ENCODE measurements at places on chromosomes 13 and 19.

DNA sequence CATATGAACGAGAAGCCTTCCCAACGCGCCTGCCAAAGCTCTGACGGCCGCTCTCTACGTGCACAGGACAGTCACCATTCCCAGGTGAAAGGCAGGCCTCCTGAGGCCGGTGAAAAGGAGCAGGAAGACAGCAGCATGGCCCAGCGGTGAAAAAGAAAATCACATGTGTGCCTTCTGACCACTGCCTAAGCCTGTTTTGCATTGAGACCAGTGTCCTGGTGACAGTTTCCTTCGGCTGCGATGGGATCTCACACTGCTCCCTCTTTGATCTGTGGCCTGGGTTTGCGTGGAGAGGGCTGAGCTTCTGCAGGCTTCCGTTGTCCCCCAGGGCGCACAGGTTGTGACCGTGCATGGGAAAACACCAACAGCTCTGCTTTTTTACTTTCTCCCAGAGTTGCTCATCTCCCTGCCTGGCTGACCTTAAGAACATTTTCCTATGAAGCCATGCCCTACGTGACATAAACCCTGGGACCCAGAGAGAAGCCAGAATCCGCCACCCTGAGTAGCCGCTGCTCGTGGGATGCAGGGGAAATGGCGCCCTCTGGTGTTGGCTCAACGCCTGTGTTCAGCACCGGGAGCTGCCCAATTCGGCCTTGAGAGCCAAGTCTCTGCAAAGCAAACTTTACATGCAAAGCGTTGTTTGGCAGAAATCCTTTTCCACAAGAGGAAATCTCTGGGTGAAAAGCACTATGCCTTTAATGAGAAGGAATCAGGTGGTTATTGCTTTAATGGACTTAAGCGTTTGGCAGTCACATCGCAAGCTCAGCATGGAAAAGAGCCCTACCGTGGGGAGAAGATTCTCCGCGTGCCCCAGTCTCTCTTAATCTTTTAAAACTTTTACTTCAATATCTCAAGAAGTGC lies 112.2 kb upstream of the GPR12 start:
- DNase-seq, result peak; percentile 29

DNA sequence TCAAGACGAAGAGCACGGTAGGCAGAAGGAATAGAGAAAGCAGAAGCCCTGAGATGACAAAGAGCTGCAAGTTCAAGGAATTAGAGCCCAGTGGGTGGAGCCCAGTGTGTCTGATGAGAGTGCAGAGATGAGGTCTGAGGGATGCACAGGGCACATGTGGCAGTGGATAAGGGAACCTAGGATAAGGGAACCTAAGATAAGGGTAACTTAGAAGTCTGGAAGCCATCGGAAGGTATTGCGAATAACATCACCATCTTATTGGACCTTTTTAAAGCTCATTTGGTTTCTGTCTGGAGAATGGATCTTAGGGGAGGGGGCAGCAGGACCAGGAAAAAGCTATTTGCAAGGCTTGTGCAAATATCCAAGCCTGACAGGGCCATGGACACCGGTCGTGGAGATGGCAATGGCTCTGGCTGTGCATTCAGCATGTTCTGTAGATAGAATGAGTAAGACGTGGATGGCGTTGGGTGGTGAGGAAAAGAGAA lies 1.3 kb downstream of the FPR3 start:
- DNase-seq, result no peak

DNA sequence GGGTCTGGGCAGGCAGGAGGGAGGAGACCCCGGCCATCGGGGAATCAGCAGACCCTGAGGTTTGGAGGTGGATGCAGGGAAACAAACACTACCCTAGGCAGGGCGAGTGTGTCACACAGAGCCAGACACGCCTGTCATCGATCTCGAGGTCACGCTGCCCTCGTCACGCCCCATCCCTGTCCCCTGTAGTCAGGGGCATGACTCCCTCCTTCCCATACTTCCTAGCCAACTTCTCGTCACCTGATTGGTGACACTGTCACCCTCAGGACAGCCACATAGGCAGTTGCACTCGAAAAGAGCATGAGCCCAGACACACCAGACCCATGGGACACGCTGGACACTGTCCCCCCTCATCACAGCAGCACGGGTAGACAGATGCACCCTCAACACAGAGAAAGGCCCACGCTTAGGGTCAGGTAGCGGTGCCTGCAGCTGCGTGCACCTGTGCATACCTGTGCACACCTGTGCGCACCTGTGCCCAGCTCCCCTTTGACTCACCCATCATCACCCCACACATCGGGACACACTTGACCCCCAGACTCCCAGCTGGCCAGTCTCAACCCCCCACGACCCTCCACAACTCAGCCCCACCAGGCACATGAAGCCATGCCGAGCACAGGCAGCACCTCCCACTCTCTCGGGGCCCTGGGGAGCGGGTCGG lies 11.9 kb downstream of the CILP2 start:
- DNase-seq, result no peak

- DNase-seq, result no peak
Measured at GRCh38 chr13:80361883-80362327, 21.0 kb upstream of the SPRY2 start.

DNA sequence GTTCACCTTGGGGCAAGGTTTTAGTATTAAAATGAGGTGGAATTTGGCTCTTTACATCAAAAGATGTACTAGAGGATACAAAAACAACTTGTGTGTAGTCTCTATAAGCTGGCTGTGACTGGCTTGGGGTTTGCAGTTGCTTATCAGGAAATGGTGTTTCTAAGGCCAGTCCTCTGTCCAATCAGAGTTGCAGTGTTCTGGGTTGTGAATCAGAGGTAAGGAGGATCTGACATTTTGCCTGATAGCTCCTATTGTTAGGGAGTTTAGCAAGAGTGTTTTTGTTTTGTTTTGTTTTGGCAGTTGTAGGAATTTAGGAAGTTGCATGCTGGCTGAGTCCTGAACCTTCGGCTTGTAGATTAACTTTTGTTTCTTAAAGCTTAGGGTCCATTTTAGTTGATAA lies 20.1 kb upstream of the ESD start:
- no peak for DNase-seq

- DNase-seq, result no peak
Measured at GRCh38 chr13:24261566-24261965, 47.8 kb upstream of the C1QTNF9 start.

- peak; percentile 41 for DNase-seq
Measured at GRCh38 chr19:38877781-38878574, at the start of gene RINL. RINL (minus strand) TSS chr19:38878275; CDS start chr19:38876742, 1,533 bp downstream.

DNA sequence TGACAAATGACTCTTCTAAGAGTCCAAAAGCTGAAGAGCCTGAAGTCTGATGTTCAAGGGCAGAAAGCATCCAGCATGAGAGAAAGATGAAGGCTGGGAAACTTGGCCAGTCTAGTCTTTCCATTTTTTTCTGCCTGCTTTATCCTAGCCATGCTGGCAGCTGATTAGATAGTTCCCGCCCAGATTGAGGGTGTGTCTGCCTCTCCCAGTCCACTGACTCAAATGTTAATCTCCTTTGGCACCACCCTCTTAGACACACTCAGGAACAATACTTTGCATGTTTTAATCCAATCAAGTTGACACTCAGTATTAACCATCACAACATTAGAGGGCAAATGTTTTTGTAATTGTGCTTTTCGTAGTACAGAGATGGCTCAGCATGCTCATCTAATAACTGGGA lies 267.5 kb upstream of the KLHL1 start:
- DNase-seq, result no peak

- no peak for DNase-seq
Measured at GRCh38 chr19:30046522-30046921, 104.5 kb downstream of the URI1 start.

DNA sequence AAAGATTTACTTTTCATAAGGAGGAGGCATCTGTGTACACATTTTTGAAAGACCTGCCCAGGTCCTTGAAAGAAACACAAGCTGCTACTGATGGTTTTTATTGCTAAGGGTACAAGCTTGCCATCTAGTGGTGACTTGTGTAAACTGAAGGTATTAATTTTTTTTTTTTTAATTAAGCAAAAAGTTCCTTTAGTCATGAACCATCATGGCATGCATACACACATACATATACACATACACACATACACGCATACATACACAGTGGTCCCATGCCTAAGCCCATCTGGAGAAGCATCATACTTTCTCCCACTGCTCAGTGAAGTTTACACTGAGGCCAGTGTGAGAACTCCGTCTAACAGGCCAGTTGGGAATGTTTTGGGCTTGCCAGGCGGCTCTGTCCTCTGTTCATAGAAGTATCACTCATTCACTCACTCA lies 312.5 kb downstream of the DCLK1 start:
- no peak for DNase-seq

DNA sequence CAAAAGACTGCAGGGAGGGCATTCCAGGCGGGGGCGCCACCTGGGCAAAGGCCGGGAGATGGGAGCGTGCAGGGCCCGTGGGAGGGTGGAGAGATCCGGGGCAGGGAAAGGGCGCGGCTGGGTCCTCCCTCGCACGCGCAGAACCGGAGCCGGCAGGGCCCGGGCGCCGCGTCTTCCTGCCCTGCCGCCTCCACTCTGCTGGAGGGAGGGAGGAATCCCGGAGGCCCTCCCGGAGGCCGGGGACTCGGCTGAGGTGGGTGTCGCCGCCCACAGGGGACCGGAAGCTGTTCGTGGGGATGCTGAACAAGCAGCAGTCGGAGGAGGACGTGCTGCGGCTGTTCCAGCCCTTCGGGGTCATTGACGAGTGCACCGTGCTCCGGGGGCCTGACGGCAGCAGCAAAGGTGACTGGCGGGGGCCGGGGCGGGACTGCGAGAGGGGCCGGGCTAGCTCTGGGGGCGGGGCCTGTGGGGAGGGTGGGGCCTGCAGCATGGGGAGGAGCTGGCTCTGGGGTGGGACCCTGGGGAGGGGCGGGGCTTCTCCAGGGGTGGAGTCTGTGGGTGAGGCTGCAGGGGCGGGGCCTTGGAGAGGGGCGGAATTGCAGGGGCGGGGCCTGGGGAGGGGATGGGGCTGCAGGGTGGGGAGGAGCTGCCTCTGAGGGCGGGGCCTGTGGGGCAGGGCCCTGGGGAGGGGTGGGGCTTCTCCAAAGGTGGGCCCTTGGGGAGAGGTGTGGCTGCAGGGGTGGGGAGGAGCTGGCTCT lies 51.3 kb downstream of the CELF5 start:
- DNase-seq, result peak; percentile 82

- no peak for DNase-seq
Measured at GRCh38 chr13:73933795-73934194, 200.4 kb downstream of the KLF12 start.

GRCh38 chr19:18269070-18269723 lies 5.1 kb downstream of the IQCN start:
- no peak for DNase-seq

- no peak for DNase-seq
Measured at GRCh38 chr19:14102102-14102696, 11.6 kb upstream of the SAMD1 start.

All from stimulated activated CD8-positive, alpha-beta memory T cell treated with anti-CD3 and anti-CD28 coated beads, Interleukin-15, amount 100 ng/mL, for 1 hour (primary cell).